ENCODE measurements at places on chromosomes 13 and 19. TPM values are rescaled to one million over a fixed set of nuclear protein-coding genes. Genes with fewer than 3 reads are reported as not detected.
A peak's percentile ranks its signal among the peaks of the same experiment; 100 is the strongest.

DNA sequence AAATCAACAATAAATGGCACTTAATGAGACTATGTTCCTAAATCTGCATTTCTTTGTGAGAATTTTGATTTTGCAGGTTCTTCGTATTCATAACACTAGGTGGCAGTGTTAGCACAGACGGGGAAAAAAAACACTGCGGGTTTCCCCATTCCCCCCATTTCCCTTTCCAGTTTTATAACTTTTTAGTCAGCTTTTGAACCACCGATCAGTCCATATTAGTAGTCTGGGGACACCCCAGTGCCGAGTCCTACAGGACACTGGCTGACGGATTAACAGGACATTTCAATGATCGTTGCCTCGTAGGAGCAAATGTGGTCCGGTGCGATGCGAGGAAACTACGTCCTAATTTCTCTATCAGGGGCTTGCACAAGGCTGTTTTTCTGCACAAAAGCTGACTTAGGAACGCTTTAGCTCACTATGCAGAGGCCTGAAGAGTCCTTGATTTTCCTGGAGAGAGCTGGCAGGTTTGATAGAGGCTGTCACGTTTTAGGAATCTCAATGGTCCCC is 234.3 kb downstream of the LMO7 start:
- no peaks in the 10 kb centered on the region for H3K4me1 ChIP-seq
- no peaks in the 10 kb centered on the region for H3K27me3 ChIP-seq
- peak overlapping the region; percentile 50 for H3K4me3 ChIP-seq
- peak overlapping the region; percentile 52 for H3K27ac ChIP-seq

DNA sequence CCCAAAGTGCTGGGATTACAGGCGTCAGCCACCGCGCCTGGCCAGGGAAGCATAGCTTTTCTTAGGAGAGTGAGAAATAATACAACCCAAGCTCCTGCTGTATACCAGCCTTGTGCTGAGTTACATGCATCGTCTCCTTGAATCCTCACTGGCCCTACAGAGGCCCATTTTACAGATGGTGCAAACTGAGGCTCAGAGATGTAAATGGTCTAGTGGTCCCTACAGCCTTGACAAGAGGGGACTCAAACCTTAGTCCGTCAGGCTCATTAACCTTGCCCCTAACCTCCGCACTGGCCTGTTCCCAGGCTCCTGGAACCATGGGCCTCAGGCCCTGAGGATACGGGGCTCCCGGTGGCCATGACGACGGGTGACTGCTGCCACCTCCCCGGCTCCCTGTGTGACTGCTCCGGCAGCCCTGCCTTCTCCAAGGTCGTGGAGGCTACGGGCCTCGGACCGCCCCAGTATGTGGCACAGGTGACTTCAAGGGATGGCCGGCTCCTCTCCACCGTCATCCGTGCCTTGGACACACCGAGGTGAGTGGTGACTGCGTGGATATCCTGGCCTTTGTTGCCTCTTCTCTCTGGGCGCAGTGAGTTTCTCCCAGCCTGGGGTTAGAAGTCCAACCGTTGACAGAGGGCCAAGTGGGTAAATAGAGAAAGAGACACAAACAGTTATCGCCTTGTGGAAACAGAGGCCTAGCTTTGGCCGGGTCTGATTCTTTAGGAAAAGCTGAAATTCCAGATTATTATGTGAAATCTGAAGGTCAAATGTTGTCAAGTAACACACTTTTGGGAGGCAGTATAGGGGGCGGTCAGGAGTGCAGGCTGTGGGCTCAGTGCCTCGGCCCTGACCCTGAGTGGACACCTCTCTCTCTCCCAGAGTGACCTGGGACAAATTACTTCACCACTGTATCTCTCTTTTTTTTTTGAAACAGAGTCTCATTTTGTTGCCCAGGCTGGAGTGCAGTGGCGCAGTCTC is 8.7 kb downstream of the MARCHF2 start:
- no peak for DNase-seq
- peaks cover 15% of the 10 kb centered on the region for H3K36me3 ChIP-seq
- H3K27me3 ChIP-seq, result no peaks in the 10 kb centered on the region
- no peaks in the 10 kb centered on the region for H3K4me1 ChIP-seq

- H3K36me3 ChIP-seq, result no peaks in the 10 kb centered on the region
- DNase-seq, result peak; percentile 43
- H3K27me3 ChIP-seq, result no peaks in the 10 kb centered on the region
- peaks cover 17% of the 10 kb centered on the region for H3K4me1 ChIP-seq
Observed at GRCh38 chr13:91346850-91347201, 661 bp upstream of the MIR17HG start.

- no peaks in the 10 kb centered on the region for H3K27me3 ChIP-seq
- H3K36me3 ChIP-seq, result no peaks in the 10 kb centered on the region
- peaks cover 35% of the 10 kb centered on the region for H3K4me1 ChIP-seq
- peak within 1 kb of the TSS; percentile 92 for H3K27ac ChIP-seq
- DNase-seq, result peak; percentile 100
Observed at GRCh38 chr19:35757749-35758608, at the start of gene PROSER3. TSS of gene PROSER3 (plus strand) at chr19:35758176. CDS start at chr19:35758216, 40 bp downstream.

DNA sequence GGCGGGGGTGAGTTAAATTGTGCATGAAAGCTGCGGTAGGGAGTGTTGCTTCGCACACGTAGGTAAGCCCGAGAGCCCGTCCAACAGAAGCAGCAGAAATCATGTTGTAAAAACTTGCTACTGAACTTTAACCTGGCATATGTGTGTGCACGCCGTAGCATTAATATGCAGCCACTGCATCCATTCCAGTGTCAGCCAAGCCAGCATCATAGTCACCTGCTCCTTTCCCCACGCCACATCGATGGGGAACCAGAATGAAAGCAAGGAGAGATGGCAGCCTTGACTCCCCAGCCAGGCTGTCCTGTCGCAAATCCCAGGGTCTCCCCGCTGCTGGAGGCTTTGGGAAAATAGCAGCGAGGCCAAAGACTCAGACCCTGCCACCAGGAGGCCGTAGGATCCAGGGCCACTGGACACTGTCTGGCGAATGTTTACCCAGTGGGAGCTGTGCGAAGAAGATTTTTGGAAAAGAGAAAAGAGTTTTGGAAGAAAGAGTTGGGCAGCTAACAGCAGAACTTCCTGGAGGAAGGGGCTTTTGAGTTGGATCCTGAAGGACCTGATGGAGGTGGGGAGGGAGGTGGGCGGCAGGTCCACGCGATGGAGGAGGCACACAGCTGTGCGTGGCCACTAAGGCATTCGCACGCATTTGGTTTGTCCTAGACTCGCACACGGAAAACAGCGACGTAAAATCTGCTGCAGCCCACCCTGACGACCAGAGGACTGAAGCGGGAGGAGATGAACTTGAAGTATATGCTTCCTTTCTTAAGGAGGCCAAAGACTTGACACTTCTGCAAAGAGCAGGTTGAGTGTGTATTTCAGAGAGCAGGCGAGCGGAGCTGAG is 48.7 kb upstream of the RANBP3 start:
- H3K4me1 ChIP-seq, result no peaks in the 10 kb centered on the region
- DNase-seq, result no peak
- no peaks in the 10 kb centered on the region for H3K27me3 ChIP-seq
- no peak overlapping the region for H3K27ac ChIP-seq

- H3K27me3 ChIP-seq, result no peaks in the 10 kb centered on the region
- no peaks in the 10 kb centered on the region for H3K36me3 ChIP-seq
- no peak overlapping the region for H3K27ac ChIP-seq
- no peak overlapping the region for H3K4me3 ChIP-seq
- DNase-seq, result no peak
- no peaks in the 10 kb centered on the region for H3K4me1 ChIP-seq
Observed at GRCh38 chr13:40016953-40017660, 361.6 kb downstream of the COG6 start.

DNA sequence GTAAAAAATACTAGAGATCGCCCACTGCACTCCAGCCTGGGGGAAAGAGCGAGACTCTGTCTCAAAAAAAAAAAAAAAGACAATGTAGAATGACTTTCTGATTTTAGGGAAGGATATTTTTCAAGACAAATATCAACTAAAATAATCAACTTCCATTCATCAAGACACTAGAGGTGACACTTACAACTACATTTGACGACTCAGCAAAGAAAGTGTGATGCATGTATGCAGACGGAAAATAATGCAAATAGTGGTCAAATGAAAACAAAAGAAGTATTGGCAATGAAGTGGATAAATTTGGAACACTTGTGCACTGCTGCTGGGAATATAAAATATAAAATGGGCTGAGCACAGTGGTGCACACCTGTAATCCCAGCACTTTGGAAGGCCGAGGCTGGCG is 12.2 kb downstream of the TMEM161A start:
- no peak for DNase-seq
- H3K36me3 ChIP-seq, result peaks cover 14% of the 10 kb centered on the region
- no peaks in the 10 kb centered on the region for H3K27me3 ChIP-seq
- H3K27ac ChIP-seq, result no peak overlapping the region

GRCh38 chr19:2478278-2478755 is 2.4 kb downstream of the GADD45B start:
- DNase-seq, result peak; percentile 74
- H3K4me1 ChIP-seq, result peaks cover 14% of the 10 kb centered on the region
- H3K27ac ChIP-seq, result peak overlapping the region; percentile 90
- H3K4me3 ChIP-seq, result peak overlapping the region; percentile 91

DNA sequence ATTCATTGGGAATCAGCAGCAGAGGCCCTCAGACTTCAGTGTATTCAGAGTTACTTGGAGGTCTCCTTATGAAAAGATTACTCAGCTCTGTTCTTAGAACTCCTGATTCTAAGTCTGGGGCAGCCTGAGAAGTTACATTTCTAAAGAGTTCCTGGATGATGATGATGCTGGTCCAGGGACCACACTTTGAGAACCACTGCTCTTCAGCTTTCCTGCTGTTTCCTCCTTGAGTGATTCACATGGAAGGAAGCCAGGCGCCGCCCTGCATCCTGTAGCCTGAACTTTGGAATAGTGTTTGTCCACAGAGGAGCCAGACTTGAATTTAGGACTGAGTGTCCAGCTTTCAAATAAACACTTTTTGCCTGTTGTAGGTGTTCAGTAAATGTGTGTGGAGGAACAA is 2.9 kb downstream of the CEBPG start:
- DNase-seq, result no peak
- H3K4me1 ChIP-seq, result peaks cover 16% of the 10 kb centered on the region
- no peaks in the 10 kb centered on the region for H3K27me3 ChIP-seq
- H3K36me3 ChIP-seq, result peaks cover 9% of the 10 kb centered on the region
- no peak overlapping the region for H3K4me3 ChIP-seq
- H3K27ac ChIP-seq, result no peak overlapping the region

The NLRP11 gene
- total RNA-seq, result not detected

The ATP8B3 gene
- total RNA-seq, result 3.2 TPM

The FBXO17 gene
- not detected for total RNA-seq

Data from naive thymus-derived CD4-positive, alpha-beta T cell (primary cell).